ENCODE measurements at places on chromosomes 7 and 10. TPM values are rescaled to one million over a fixed set of nuclear protein-coding genes. Genes with fewer than 3 reads are reported as not detected.
A peak's percentile ranks its signal among the peaks of the same experiment; 100 is the strongest.

Gene ITIH2
- total RNA-seq, result not detected

Gene LIPJ
- not detected for total RNA-seq

Gene NXPH1
- not detected for total RNA-seq

Gene ZNF800
- total RNA-seq, result 20.1 TPM

Gene KIAA1217
- 45.0 TPM for total RNA-seq

Gene SLIT1
- total RNA-seq, result 0.08 TPM

Gene PPIA
- 524 TPM for total RNA-seq

Gene TMEM270
- total RNA-seq, result not detected

GRCh38 chr7:2209146-2209960 is 23.4 kb downstream of the MAD1L1 start:
- peak; percentile 76 for DNase-seq

GRCh38 chr7:132836746-132837145 is 245.1 kb downstream of the CHCHD3 start:
- no peak for DNase-seq

DNA sequence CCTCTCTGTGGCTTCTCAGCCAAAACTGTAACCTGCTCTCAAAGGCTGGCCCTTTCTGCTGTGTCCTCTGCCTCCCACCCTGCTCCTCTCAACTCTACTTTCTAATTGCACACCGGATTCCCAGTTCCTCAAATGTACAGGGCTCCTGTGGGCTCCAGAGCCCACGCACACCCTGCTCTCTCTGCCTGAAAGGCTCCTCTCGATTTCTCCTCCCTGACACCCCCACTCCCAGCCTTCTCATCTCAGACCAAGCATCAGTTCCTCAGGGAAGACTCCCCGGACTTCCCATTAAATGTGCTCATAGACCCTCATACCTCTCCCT is 111.7 kb upstream of the STEAP1B start:
- DNase-seq, result no peak

DNA sequence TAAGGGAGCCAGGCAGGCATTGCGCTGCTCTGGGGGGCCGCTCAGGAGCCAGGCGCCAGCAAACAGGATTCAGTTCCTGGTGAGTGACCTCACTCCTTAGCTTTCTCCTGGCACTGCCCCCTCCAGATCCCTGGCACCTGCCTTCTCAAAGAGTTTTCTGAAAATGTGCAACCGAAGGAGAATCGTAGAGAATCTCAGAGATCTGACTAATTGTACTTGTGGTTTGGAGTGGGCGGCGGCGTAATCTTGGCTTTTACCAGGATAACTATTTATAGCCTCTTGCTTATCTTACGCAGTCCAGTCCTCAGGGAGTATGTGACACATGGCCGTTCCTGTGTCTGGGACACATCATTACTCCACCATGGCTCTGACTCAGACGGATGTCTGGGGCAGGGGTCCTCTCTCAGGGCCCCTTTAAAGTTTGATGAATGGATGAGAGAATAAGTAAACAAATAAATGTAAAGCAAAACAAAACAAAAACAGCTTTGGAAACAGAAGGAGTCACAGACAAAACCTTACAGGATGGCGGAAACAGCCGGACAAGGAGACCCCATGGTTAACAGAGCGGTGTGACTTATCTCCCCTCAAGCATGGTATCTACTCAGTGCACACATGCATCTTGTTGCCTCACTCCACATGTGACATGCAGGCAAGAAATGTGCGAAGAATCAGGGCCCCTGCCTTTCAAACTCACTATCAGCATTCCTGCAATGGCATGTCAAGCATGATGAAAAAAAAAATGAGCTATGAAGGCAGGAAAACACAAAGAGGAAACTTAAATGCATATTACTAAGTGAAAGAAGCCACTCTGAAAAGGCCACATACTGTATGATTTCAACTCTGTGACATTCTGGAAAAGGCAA is 99.7 kb downstream of the TNS3 start:
- peak; percentile 27 for DNase-seq

All from Right ventricle myocardium inferior (tissue), 1 donor.